NCI-H1694 treated with DMSO at 0.1 percent for 48 hours (cell line): ENCODE measurements at places on chromosomes 6 and 20.

- DNase-seq = no peak
Observed at GRCh38 chr6:37745748-37746147, 48.1 kb upstream of the MDGA1 start.

DNA sequence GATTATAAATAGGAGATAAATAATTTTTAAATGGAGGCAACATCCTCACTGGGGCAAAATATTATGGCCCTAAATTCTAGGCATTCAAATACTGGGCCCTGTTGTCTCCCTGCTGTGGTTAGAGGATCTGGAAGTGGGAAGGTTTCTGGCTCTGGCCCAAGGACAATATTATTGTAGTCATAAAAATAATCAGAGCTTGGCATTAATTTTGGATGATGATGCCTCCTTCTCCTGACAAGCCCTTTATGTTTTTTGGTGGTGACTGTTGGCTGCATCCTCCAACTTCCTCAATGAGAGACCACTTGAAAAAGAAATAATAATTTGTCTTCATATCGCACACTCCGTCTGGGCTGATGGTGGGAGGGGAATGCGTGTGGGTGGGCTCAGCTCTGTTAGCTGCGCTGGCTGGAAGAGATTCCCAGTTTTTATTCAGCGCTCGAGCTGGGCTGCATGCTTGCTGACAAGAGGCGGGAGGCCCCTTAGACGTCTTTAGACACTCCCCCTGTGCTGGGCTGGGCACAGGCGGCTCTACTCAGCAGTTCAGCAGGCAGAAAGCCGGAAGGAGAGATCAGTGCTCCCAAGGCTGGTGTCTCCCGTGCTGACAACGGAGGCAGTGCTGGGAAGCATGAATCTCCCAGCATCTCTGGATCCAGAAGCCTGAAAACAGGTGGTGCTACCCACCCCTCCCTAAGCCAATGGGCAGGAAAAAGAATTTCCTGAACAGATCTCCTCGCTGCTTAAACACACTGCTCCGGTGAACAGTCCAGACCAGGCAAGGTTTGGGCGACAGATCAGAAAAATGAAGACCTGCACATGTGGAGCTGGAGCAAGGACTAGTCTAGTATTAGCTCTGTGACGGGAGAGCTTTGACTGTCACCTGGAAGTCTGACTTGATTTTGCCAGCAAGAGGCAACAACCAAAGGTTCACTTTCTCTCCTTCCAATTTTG lies 97.7 kb downstream of the SYCP2 start:
- no peak for DNase-seq

DNA sequence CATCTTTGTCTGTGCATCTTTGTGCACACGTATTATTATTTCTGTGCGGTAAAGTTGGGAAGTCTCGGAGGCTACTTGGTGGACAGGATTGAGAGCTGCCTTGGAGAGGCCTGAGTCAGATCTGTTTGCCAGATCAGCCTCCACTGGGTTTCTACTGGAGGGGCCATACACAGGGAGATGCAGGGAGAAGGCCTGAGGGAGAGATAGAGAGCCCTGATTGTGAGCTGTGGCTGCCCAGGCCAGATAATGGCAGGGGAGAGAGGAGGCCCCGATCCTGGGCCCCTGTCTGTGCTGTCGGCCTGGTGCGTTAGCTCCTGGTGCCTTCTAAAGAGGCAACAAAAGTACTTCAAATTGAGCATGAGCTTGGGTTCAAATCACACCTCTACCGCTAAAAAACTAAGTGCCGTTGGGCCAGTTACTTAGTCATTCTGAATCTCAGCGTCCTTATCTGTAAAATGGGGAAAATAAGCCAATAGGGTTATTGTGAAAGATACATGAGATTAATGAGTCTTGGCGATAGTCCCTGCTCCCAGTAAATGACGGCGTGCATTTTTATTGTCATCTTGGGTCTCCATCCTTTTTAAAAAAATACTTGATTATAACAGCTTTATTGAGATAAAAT lies 27.6 kb upstream of the ADA start:
- DNase-seq = no peak

DNA sequence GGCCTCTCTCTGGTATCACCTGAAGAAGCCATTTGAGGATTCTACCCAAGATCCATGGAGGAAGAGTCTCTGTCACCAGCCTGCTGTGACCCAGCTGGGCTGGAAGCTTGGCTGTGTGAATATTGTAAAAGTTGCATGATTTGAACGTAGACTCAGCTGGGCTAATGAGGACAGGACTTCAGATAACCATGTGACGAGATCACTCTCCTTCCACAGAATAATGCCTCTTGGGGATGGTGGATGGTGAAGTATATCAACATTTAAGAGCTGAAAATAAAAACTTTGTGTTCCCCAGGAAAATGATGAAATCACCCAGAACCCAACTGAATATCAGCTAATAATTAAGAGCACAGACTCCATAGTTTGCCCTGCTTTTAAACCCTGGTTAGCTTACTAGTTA lies 427.9 kb downstream of the CD83 start:
- no peak for DNase-seq

GRCh38 chr20:5864428-5864827 lies 85.9 kb downstream of the TRMT6 start:
- no peak for DNase-seq

GRCh38 chr6:79605968-79606764 lies 25.0 kb upstream of the SH3BGRL2 start:
- DNase-seq = no peak

- DNase-seq = no peak
Observed at GRCh38 chr6:27040244-27041042, 207.1 kb upstream of the PRSS16 start.

GRCh38 chr6:8821981-8822381 lies 386.6 kb upstream of the SLC35B3 start:
- no peak for DNase-seq

DNA sequence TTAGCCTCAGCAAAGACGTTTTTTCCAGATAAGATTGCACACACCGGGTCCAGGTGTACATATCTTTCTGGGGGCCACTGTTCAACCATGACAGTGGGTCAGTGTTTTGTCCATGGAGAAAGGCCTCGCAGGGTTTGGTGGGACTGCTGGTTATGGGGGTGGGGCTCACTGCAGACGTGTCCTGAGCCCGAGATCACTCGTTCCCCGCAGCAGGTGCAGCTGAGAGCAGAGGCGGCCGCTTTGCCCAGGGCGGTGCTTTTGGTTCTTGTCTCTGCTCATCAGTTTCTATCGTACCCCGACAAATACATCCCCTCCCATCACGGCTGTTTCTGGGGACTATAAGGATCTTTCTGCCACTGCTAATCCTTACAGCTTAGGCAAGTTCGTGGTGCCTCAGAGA lies 166.9 kb downstream of the CDH4 start:
- no peak for DNase-seq

GRCh38 chr20:59829786-59830664 lies 103.4 kb downstream of the SYCP2 start:
- DNase-seq = no peak

- no peak for DNase-seq
Observed at GRCh38 chr6:27978705-27979104, 21.7 kb downstream of the OR2B6 start.

GRCh38 chr6:6951355-6951754 lies 156.4 kb upstream of the RREB1 start:
- no peak for DNase-seq

GRCh38 chr6:52394251-52394666 lies 25.9 kb upstream of the EFHC1 start:
- no peak for DNase-seq

DNA sequence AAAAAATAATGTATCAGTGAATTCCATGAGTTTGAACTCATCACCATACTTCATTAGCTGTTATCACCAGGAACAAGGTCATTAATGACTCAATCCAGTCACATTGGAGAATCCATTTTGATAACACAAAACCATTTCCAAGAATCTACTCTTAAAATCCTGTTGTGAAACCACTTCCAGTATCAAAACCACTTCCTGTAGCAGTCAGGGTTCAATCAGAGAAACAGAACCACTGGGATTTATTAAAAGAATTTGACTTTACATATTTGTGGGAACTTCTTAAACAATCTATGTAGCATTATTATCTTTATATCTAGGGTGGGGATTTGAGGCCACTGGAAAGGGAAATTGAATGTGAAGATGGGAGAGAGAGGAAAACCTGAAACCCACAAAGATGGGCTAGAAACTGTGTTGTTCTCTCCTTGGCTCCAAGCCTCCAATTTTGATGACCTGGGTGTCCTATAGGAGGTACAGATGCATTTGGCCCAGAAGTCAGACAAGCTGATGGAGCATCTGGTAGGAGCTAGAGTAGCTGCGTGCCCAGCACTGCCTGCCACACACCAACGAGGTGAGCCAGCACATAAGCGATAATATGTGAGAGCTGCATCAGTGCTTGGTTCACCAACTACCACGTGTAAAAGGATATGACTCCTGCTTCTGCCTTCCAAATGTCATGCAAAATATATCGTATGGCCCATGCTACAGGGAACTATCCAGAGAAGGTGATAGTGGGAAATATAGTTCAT lies 117.0 kb downstream of the TMEM200A start:
- no peak for DNase-seq

DNA sequence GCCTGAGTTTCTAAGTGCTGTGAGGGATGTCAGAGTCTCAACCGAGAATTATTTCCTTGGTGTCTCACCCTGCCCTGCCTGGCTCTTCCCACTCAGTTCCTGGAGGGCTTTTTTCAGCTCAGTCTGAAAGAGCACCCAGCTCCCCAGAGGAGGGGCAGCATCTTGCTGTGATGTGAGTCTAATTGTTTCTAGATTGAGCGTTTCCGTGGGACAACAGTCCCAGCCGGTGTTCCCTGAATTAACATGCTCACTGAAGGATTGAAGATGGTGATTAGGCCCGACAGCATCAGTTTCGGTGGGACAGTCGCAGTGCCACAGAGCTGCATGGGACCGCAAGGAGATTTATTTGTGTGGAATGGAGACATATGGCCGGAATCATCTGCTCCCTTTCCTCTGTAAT lies 587.6 kb downstream of the DHX35 start:
- DNase-seq = peak; percentile 67

- no peak for DNase-seq
Observed at GRCh38 chr20:57698867-57699275, 10.9 kb downstream of the PMEPA1 start.

DNA sequence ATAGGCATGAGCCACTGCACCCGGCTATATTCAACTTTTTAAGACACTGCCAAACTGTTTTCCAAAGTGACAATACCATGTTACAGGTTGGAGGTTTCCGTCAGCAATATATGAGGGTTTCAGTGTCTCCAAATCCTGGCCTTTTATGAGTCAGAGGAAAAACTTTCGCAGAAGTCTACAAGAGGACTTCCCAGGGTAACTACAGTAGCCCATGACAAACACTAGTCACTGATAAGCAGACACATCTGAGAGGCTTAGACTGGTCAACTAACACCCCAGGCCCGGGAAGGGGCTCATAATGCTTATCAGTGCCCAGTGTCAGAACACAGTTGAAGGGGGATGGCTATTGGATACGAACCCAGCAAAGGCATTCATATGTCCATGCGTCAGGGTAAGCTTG lies 85.4 kb downstream of the SOX4 start:
- no peak for DNase-seq

GRCh38 chr6:3876101-3876500 lies 26.9 kb downstream of the FAM50B start:
- DNase-seq = no peak

GRCh38 chr20:57528148-57528547 lies 3.2 kb upstream of the CTCFL start:
- no peak for DNase-seq

DNA sequence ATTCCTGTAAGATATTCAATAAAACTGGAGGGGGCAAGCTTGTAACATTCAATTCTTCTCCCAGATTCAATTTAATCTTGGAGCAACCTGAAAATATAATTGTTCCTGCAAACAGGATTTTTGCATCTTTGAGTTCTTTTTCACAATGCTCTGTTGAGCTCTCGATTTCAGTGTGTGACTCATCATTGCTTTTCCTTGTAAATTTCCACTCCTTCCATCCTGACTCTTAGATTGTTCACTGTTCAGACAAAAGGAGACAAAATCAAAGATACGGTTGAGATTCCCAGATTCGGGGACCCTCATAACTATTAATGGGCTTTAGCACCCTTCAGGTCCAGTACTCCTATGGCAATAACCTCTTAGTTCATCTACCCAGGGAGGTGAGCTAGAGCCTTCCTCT lies 571.9 kb upstream of the CHD6 start:
- no peak for DNase-seq

GRCh38 chr6:111667931-111668330 lies 62.3 kb upstream of the TRAF3IP2 start:
- DNase-seq = no peak

DNA sequence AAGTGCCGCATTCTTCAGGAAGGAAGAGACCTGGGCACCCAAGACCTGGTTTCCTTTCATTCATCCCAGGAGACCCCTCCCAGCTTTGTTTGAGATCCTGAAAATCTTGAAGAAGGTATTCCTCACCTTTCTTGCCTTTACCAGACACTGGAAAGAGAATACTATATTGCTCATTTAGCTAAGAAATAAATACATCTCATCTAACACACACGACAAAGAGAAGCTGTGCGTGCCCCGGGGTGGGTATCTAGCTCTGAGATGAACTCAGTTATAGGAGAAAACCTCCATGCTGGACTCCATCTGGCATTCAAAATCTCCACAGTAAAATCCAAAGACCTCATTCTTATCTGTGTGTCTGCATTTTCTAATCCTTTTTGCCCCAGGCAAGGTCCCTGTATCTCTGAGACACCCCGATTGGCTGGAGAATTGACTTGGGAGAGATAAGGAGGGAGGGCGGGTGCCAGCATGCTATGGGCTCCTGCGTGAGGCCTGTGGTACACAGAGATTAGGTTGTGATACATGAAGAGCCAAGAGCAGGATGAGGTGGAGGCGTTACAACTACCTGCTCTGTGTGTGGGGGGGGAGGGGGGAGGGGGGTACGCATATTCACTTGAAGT lies 4.8 kb downstream of the MUC21 start:
- DNase-seq = no peak

DNA sequence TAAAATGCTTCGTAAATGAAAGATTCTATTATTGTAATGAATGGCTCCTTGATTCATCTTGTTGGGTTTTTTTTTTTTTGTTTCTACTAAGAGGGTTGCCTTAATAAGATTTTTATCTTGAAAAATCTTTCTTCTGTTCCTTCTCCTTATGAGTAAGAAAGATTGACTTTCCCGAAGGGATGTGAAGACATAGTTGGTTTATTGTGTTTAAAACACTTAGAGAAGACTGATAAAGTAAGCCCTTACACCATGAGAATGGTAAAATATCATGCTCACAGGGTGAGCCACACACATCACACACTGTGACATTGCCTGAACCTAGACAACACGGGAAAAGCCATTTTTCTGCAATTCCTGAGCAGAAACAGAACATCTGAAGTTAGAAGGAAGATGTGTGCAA lies 317.2 kb upstream of the TCF21 start:
- no peak for DNase-seq

DNA sequence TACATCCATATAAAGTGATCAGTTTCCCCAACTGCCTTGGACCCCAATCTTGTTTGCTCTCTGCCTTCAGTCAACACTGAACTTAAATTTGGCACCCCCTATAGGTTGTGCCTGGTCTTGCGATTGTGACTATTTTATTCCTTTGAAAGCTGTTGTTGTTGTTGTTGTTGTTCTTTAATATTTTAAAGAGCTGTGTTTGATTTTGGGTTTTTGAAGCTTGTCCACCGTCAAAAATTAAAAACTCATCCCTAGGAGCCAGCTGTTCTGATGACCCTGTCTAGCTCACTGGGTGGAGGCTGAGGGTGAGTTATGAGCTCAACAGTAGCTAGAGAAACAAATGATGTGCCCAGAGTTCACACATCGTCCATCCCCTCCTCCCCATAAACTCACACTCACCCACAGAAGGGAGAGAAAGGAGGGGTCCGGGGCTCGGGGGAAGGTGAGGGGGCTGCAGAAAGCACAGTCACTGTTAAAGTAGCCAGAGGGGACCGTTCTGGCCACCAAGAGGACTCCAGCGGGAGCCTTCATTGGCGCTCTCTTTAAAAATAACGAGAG lies 4.0 kb downstream of the SIM1 start:
- peak; percentile 27 for DNase-seq

GRCh38 chr6:110876170-110876773 lies 1.7 kb downstream of the AMD1 start:
- no peak for DNase-seq
